Esophagus muscularis mucosa (tissue), 4 donors: ENCODE measurements at places on chromosomes 12 and 14. TPM values are rescaled to one million over a fixed set of nuclear protein-coding genes. Genes with fewer than 3 reads are reported as not detected.
A peak's percentile ranks its signal among the peaks of the same experiment; 100 is the strongest.

TAS2R31 gene
- 2.3 TPM for total RNA-seq

- no peak for DNase-seq
- H3K27me3 ChIP-seq: no peaks in the 10 kb centered on the region
- H3K4me1 ChIP-seq: peaks cover 9% of the 10 kb centered on the region
- H3K36me3 ChIP-seq: no peaks in the 10 kb centered on the region
- H3K27ac ChIP-seq: no peak overlapping the region
- no peak overlapping the region for H3K4me3 ChIP-seq
These were observed 214.2 kb downstream of the ADAMTS20 start for GRCh38 chr12:43337571-43338444.

DNA sequence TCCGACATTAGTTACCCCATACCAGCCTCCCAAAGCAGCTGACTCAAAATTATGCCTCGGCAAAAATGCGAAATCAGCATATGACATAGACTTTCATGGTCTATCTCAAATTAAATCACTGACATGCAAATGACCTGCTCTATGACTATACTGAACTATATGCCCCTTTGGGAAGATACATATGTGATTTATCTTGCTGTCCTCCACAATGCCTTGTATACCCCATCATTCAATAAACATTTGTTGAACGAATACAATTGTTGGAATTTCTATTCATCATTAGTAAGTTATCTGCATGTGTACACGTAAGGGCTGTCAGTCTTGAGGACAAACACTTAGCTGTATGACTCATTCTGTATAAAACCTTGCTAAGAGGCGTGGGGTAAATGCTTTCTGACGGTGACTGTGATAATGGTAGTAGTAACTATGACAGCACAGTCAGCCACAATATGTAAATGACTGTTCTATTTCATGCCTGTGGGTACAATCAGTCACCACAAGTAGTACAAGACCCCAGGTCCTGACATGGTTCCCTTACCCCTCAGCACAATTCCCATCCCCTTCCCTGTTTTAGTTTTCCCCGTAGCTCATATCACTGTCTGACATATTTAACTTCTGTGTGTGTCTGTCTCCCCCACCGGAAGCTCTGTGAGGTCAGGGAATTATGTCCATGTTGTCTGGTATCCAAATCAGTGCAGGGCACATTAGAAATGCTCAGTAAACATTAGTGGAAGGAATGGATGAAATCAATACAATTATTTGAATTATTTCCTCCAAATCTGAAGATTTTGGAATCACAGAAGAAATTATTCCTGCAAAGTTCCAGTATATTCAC, 42.8 kb downstream of the STXBP6 start:
- no peak overlapping the region for H3K4me3 ChIP-seq
- H3K27me3 ChIP-seq: no peaks in the 10 kb centered on the region
- DNase-seq: no peak
- peaks cover 57% of the 10 kb centered on the region for H3K4me1 ChIP-seq

DNA sequence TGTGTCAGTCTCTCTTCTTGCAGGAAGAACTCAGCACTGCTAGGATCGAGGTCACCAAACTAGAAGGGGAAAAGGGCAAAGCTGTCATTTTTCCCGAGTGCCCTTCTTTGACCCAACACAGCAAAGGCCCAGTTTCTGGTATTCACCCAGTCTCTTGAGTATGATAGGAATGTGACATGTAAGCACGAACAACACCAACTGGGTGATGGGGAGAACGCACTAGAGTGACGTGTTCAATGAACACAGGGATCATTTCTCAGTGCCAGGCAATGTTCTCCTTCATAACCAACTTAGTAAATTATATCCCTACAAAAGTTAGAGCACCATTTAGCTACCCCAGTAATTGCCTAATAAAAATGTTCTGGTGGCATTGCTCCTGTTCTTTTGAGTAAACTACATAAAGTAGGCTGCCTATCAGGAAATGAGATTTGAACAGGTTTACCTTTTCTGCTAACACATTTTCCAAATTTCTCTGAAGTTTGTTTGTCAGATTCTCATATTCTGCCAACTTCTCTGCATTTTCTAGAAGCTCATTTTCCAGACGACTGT, 64.5 kb downstream of the NIN start:
- H3K4me1 ChIP-seq: no peaks in the 10 kb centered on the region
- H3K4me3 ChIP-seq: no peak overlapping the region
- no peak for DNase-seq
- H3K27ac ChIP-seq: no peak overlapping the region

DNA sequence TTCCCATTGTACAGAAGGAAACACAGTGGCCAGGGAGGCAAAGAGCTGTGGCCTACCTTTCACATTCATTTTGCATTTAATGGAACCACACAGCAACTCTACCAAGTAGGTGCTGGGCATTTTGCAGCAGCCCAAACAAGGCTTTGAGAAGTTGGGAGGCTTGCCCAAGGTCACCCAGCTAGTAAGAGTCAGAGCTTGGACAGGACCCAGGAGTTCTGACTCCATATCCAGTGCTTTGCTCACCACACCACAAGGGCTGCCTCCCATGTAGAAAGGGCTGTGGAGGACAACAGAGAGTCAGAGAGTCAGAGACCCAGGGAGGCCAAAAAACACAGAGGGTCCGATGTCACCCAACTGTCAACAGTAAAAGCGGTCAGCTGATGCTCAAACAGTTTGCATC, 400.2 kb downstream of the BCL11B start:
- H3K27ac ChIP-seq: no peak overlapping the region
- H3K4me3 ChIP-seq: no peak overlapping the region
- H3K36me3 ChIP-seq: no peaks in the 10 kb centered on the region
- H3K4me1 ChIP-seq: no peaks in the 10 kb centered on the region

DNA sequence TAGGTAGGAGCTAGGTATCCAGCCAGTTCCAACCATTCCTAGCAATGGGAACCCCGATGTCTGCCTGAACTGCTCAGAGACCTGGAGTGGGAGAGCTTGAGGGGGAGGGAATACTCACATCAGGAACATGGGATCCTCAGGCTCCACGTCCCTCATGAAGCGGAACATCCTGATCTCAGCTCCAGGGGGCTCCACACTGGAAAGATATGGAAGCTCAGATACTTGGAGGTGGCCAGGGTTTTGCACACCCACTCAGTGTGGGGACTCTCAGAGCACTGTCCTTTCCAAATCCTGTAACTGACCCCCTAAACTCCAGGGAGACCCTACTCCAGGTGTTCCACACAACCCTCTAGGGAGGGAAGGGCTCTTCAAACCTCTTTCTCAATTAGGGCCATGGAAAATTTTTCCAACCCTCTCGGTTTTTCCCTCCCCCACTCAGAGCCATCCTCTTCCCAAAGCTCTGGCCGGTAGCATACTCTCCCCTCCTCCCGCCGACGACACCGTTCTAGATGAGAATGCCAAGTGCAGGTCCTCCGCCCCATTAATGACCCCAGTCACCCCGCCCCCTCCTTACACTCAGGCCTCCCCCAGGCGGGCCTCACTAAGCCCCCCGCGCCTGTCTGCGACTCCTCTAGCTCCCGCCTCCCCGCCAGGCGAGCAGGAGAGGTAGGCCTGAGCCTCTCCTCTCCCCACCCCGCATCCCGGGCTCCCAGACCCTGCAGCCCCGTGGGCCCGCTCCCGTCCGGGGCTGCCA, 597 bp downstream of the MLF2 start:
- peaks cover 47% of the 10 kb centered on the region for H3K36me3 ChIP-seq
- H3K27ac ChIP-seq: peak overlapping the region; percentile 99
- H3K27me3 ChIP-seq: no peaks in the 10 kb centered on the region
- peaks cover 34% of the 10 kb centered on the region for H3K4me1 ChIP-seq

DNA sequence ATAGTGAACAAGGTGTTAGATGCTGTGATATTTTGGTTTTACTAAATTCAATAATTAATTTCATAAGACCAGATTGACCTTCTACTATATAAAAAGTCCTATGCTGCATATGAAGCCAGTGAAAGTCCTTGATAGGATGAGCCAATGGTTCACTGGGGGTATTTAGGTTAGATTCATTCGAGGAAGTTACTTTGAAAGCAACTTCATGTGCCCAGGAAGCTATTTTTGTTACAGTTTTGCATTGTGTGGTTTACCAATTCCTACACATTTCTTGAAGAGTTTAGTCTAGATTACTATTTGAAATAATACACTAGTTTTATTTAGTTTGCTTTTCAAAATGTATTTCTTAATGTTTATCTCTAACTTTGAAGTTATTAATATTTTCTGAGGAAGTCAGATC, 58.5 kb upstream of the RMST start:
- no peaks in the 10 kb centered on the region for H3K36me3 ChIP-seq
- peak; percentile 12 for DNase-seq
- no peaks in the 10 kb centered on the region for H3K27me3 ChIP-seq

GRCh38 chr14:86712727-86713126, 1182.8 kb downstream of the FLRT2 start:
- no peaks in the 10 kb centered on the region for H3K4me1 ChIP-seq
- no peak overlapping the region for H3K4me3 ChIP-seq
- H3K27me3 ChIP-seq: no peaks in the 10 kb centered on the region
- H3K36me3 ChIP-seq: no peaks in the 10 kb centered on the region
- H3K27ac ChIP-seq: no peak overlapping the region

OTOGL gene
- 2.0 TPM for total RNA-seq

GRCh38 chr12:32264961-32265360, 134.4 kb upstream of the FGD4 start:
- no peaks in the 10 kb centered on the region for H3K27me3 ChIP-seq
- H3K4me1 ChIP-seq: no peaks in the 10 kb centered on the region
- DNase-seq: no peak
- H3K4me3 ChIP-seq: no peak overlapping the region

DNA sequence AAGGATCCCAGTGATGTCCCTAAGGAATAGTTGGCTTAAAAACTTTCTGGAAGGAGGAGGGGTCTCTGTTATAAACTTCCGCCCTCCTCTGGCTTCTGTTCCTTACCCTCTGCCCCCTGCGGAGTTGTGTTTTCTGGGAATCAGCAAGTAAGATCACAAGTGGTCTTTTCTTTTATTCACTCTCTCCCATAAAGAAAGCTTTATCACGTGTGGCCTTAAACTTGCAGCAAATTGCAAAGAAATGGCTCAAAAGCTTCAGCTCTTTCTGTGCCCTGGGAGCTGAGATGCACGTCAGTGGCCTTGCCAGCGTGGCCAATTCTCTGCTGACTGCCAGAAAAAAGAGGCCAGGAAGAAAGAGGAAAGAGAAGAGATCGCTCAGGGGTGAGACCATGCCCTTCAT, at the start of gene SLCO1C1:
TSS of gene SLCO1C1 (plus strand) at position 101 of the 400 bp plus-strand sequence. CDS start 4,245 bp downstream, outside the sequence.
- H3K27ac ChIP-seq: no peak within 1 kb of the TSS
- H3K36me3 ChIP-seq: no peaks in the 10 kb centered on the region
- H3K27me3 ChIP-seq: no peaks in the 10 kb centered on the region
- no peak within 1 kb of the TSS for H3K4me3 ChIP-seq
- DNase-seq: no peak

- peak; percentile 57 for DNase-seq
- peaks cover 7% of the 10 kb centered on the region for H3K4me1 ChIP-seq
- H3K36me3 ChIP-seq: no peaks in the 10 kb centered on the region
These were observed 257.4 kb downstream of the ZFP36L1 start for GRCh38 chr14:68535404-68536017.

DNA sequence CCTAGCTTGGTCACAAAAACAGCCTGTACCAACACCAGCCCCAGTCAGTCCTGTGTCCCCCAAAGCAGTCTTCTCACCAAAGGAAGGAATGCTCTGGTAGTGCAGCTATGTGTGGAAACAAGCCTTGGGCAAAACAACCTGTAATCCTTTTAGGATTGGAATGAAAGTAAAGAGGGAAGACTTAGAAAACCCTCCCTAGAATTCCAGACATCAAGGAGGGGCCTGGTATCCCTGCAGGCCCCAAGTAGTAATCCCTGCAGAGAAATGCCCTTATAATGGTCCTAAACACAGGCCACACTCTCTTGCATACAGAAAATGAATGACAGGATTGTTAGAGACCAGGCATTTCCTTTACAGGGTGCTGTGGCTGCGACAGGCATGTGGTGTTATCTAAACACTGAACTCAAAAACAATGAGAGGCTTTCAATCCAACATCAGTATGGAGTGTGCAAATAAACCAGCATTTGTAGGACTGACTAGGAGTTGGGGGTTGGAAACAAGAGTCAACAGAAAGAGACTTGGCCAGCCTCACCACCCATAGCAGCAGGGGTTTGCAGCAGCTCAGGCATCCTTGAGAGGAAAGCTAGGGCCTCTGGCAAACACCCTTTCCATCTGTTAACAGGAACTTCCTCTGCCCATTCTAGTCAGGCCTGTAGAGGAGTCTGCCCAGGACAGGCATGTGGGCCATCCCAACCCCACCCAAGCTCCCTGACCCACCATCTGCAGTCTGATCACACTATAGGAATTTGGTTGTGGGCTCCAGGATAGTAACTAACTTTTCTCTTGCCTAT, 59.1 kb downstream of the DCAF5 start:
- peak; percentile 68 for DNase-seq
- H3K4me3 ChIP-seq: no peak overlapping the region
- H3K4me1 ChIP-seq: peaks cover 68% of the 10 kb centered on the region
- peaks cover 28% of the 10 kb centered on the region for H3K36me3 ChIP-seq
- H3K27ac ChIP-seq: peak overlapping the region; percentile 70

DNA sequence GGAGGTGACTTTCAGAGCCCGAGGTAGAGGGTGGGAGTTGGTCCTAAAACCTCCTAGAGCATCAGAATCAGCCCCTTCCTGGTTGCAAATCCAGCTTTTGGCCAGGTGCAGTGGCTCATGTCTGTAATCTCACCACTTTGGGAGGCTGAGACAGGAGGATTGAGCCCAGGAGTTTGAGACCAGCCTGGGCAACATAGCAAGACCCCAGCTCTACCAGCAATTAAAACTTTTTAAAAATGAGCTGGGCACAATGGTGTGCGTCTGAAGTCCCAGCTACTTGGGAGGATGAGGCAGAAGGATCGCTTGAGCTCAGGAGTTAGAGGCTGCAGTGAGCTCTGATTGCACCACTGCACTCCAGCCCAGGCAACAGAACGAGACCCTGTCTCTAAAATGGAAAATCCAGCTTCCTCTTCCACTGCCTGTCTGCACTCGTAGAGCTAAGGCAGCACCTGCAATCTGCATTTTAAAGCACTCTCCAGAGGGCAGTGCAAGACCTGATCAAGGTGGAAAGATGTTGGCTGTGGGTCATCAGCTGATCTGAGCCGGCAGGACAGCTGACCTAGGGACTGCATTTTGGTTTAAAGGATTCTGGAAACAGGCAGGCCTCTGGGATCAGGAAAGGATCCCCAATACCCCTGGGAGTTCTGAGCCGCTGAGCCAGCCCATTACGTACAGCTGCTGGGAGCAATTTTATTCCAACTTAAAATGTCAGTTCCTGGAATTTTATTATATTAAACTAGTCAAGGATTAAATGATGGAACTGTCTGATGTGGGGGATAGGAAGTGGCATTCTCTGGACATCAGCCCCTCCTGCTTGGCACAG, 1.8 kb upstream of the TESC start:
- H3K27me3 ChIP-seq: peaks cover 35% of the 10 kb centered on the region
- H3K4me3 ChIP-seq: no peak overlapping the region
- peaks cover 24% of the 10 kb centered on the region for H3K4me1 ChIP-seq
- no peaks in the 10 kb centered on the region for H3K36me3 ChIP-seq
- no peak overlapping the region for H3K27ac ChIP-seq

DNA sequence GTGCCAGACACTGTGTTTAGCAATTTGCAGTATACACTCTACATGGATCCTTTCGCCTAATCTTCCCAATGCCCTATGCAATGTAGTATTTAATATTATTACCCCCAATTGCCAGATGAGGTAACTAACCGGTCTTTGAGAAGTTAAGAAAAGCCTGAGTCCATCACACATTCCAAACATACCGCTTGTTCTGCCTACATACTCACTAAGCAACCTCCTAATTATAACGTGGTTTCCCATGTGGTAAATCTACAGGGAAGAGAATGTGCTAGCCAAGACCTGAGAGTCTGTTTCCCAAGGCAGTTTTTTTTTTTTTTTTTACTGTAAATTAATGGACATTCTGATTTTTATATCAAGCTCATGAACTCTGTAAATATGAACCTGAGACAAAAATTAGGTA, 37.2 kb downstream of the ATP2B1 start:
- no peaks in the 10 kb centered on the region for H3K4me1 ChIP-seq
- H3K4me3 ChIP-seq: no peak overlapping the region

SIX1 gene
- 0.46 TPM for total RNA-seq
